ENCODE measurements at places on chromosomes 12 and 14.
A peak's percentile ranks its signal among the peaks of the same experiment; 100 is the strongest.

- DNase-seq: no peak
Observed at GRCh38 chr14:99261912-99262787, 9.8 kb downstream of the BCL11B start.

DNA sequence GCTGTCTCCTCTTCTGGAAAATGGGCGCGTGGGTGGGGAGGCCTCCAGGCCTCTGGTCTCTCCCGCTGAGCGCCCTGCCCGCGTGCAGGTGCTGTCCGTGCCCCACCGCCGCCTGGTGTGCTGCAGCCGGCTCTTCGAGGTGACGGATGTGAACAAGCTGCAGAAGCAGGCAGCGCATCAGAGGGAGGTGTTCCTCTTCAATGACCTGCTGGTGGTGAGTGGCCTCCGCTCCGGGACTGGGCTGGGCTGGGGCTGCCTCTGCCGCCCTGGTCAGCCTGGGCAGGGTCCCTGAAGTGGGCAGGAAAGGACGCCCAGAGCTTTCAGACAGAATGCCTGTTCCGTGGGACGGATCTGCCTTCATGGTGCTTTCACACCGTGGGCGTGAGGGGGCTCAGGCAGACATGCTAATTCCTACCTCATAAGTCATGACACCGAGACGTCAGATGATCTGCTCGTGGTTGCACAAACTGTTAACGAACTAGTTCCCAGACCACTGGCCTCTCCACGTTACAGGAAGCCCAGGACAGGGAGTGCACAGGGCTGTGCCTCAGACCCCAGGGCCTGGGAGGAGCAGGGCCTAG is 50.5 kb downstream of the SLC6A12 start:
- no peak for DNase-seq

GRCh38 chr14:68463299-68463698 is 329.6 kb downstream of the ZFP36L1 start:
- DNase-seq: no peak

- DNase-seq: no peak
Observed at GRCh38 chr12:31714406-31715271, 14.2 kb downstream of the AMN1 start.

DNA sequence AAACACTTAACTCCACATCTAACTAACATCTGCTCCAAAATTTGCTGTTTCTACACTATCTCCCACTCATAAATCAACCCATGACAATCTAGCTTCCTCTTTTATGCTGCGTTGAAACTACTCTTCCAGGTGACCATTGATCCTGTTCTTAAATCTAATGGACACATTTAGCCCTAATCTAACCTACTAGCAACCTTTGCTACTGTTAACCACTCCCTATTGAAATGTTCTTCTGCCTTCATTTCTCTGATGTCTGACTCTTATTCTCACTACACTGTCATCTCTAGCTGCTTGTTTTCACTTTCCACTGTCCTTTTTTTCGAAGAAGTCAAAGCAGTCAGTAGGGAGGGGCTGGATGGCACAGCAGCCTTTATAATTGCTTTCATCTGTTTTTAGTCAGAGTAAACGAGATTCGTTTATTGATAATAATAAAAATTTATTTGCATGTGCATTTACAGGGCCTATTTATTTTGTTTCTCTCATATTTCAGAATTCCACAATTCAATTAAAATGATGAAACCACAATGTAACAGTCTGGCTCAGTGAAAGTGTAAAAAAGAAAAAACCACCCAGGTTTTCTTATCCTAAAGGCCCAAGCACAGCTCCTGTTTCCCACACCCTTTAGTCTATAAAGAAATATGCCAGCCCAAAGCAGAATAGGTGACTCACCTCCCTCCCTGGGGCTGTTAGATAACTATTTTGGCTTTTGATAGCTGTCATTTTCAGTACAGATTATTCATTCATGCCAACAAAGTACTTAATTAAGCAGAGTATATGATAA is 44.9 kb downstream of the ATP2B1 start:
- no peak for DNase-seq

DNA sequence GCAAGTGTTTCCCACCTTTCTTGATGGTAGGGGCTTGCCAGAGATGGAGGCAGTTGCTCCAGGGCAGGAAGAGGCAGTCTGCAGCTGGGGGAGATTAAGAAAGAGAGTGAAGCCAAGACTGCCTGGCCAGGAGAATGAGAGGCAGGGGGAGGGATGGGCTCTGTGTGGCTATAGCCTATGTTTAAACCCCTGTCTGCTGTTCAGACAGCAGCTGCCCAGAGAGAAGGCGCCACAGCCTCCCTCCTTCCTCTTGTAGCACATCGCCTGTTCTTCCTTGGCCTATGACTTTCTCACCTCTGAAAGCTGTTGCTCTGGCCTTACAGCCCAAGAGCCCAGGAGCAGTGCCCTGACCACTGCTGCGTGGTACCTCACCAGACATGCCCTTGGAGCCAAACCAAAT is 61.7 kb downstream of the EMP1 start:
- peak; percentile 78 for DNase-seq

DNA sequence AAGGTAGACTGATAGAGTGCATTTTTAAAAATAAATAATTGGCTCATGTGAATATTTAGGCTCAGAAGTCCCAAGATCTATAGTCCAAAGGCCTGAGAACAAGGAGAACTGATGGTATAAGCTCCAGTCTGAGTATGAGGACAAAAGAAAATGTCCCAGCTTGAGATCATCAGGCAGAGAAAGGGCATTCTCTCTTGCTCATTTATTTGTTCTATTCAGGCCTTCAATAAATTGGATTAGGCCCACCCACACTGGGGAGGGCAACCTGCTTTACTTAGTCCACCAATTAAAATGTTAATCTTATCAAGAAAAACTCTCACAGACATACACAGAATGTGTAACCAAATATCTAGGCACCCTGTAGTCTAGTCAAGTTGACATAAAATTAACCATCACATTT is 644.4 kb upstream of the MDGA2 start:
- DNase-seq: no peak

All from WERI-Rb-1 (cell line).